ENCODE measurements at places on chromosomes 7 and 10.

DNA sequence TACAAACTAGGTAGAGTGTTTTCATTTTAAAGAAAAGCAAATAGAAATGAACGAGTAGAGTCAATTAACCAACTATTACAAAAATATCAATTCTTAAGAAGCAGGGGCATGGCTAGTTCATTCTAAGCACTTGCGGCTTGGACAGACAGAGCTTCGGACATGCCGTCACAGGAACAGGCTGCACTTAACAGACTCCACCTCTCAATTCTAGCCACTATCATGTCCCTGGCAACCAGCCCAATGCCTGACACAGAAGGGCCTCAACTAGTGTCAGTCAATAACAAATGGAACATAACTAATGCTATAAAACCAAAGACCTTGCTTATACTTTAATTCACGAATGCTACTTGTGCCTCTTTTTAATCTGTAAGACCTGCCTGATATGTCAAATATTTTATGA, 74.4 kb downstream of the TPK1 start:
- DNase-seq: no peak

GRCh38 chr7:158364451-158364850, 223.2 kb downstream of the PTPRN2 start:
- DNase-seq: no peak

- no peak for DNase-seq
Measured at GRCh38 chr7:89023877-89024276, 228.3 kb upstream of the TEX47 start.

DNA sequence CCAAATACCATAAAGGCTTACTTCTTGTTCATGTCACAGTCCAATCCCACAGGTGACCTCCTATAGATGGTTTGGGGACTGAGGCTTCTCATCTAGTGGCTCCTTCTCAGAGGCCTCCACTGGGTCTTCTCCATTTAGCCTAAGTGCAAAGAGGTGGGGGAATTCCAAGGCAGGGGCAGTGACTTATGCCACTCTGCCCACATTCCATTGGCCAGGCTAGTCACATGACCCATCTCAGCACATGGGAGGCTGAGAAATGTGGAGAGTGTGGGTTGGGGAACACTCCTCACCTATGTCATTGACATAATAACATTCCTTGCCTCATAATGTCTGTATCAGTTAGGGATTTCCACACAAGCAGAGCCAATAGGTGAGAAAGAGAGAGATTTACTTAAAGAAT, 104.3 kb upstream of the PLXNA4 start:
- DNase-seq: no peak

- no peak for DNase-seq
Measured at GRCh38 chr7:131629217-131629882, 72.9 kb upstream of the PODXL start.

DNA sequence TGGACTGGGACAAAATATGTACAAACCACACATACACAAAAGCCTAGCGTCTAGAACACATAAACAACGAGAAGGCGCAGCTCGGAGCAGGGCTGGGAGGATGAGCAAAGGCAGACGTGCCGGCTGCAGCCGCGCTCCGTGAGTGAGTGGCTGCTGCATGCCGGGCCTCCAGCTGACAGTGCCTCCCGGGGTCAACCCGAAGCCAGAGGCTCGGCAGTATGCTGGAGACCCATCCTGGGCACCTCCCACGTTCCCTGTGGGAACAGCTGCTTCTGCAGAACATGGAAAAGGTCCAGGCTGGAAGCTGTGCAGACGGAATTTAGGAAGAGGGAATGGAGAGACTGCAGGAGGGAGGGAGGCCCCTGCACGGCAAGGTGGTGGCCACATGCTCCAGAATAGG, 3.6 kb upstream of the GPR146 start:
- no peak for DNase-seq

DNA sequence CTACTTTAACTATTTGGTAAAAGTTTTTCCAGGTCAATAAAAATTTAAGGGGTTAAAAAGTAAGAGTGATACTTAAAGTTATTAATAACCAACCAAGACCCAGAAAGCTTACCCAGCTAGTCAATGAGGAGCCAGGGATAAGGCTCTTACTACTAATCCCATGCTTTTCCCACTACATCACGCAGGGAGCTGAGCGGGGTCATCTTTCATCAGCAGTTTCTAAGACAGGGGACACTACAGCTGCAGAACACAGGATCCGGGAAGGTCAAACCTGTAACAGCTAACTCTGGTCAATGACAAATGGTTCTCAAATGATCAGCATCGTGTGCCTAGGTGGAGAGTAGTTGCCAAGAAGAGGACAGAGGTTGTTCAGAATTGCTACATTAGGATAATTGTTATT, 65.1 kb downstream of the RSU1 start:
- DNase-seq: no peak

DNA sequence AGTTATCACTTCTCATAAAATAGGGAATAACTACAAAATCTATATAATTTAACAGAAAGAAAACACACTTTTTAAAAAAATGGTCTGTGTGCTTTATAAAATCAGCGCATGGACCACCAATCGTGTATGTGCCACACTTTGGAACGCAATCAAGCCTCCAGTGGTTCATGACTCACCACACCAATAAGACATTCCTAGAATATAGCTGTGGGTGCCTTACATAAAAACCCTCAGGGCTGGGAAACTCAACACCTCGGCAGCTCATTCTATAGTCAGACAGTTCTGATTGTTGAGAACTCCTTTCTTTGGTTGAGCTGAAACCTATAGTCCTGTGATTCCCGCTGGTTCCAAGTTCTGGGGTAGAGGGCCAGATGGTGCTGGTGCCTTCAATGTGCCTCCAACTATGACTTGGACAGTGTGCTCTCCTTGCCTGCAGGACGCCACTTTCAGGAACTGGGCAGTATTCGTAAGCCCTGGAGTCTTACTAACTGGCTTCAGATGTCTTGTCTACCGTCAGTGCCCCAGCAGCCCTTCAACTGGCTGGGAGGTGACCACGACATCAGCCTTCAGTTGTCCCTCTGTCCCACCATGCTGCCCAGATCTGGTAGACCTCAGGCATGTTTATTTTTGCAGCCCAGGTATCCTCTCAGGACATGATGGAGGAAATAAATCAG, 135.7 kb upstream of the GDF10 start:
- no peak for DNase-seq

GRCh38 chr10:64690194-64690593, 1169.0 kb downstream of the REEP3 start:
- DNase-seq: no peak

- no peak for DNase-seq
Measured at GRCh38 chr7:20238754-20239324, 21.7 kb upstream of the MACC1 start.

DNA sequence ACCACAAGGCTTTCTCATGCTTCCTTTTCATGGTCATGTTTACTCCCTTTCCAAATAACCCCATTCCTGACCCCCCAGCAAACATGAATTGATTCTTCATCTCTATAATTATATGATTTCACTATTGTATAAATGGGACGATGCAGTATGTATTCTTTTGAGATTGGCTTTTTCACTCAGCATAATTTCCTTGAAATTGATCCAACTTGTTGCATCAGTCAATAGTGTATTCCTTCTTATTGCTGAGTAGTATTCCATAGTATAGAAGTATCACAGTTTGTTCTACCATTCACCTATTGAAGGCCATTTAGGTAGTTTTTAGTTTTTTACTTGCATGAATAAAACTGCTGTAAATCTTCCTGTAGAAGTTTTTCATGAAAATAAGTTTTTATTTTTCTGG, 264.7 kb downstream of the BAMBI start:
- DNase-seq: no peak

- DNase-seq: no peak
Measured at GRCh38 chr10:119421891-119422681, 120.4 kb downstream of the RGS10 start.

DNA sequence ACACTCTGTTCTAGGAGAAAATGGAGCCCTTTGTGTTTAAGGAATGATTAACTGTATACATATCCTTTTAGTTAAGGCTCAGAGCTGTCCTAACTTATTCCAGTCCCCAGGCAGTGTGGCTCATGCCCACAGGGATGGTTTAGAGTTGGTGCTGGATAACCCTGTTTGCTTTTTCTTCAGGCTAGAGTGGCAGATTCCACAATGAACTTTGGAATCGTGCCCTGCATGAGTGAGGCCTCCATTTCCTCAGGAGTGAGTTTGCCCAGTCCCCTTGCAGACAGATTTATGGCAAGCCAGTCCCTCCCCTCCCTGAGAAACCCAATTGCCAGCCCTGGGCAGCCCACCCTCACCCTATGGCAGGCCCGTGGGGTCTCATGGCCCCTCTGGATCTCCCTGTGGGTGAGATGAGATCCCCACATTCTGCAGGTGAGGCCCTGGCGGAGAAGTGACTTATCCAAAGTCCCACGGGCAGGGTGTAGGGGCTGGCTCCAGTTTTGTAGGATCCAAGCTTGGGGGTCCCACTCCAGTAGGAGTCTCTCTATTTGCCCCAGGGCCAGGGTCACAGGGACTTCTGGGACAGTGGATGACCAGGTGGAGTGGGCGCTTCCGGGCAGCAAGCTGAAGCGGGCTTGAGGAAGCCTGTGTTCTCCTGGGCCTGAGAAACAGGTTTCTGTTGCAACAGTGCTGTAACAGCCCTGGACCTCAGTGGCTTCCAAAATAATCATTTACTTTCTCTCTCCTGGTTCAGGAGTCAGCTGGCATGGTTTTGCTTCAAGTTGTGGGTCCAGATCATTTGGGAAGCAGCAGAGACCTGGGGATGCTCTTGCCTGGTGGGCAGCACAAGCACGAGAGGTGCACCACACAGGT, 9.0 kb upstream of the COMTD1 start:
- DNase-seq: no peak

DNA sequence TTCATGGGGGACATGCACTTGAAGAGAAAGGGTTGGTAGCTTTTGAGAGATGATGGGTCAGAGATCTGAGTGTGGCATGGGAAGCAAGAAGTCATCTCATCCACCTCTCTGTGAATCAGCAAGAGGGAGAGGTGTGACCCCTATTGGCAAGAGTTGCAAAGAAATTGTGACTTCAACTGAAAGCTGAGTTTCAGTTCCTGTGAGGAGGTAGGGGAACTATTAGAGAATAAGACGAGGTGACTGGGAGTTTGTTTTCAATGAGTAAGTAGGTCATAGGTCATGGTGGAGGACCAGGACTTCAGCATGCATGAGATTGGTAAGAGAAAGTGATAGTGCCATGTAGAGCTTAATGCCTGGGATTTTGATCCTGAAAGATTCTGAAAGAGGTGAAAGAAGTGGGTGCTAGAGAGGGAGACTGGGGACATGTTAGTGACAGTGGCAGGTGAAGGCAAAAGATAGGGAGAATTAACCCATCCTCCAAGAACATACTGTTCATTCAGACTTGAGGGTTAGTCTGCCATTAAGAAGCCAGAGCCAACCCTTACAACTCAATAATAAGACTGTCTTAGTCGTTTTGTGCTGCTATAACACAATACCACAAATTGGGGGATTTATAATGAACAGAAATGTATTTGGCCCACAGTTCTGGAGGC, 75.5 kb upstream of the CAPZA2 start:
- no peak for DNase-seq

DNA sequence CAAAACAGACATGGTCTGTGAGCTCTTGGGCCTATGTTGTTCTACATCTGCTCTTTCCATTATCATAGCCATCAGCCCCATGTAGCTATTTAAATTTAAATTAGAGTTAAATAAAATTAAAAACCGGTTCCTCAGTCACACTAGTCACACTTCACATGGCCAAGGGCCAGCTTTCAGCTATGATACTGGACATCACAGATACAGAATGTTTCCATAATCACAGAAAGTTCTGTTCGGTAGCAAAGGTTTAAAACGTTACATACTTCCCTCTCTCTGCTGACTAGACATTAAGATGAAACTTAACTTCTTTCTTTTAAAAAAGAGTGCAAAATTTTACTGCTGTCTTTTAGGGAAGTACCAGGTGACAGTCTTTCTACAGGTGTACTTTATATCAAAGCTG, 43.0 kb downstream of the SRPK2 start:
- DNase-seq: no peak

DNA sequence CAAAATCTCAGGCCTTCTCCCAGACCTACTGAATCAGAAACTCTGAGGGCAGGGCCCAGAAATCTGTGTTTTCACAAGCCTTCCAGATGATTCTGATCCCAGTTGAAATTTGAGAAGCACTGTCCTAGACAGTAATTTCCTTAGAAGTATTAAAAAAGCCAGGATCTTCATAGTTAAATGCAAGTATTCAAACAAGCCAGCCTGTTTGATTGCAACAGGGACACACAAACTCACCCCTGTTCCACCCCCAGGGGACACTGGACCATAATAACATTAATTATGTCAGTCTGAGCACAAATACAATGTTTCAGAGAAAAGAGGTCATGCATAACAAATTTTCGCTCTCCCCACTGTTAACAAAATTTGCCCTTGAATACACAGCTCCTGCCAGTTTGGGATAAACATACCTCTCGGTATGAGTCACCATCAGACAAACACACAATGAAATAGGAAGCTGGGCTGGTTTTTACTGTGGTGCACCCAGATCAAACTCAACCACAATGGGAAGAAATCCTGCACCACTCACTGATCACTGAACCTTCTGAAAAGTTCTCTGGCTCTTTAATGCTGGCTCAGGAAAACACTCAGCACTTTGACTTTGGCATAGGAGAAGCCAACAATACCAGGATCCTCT, 34.3 kb downstream of the ABLIM1 start:
- DNase-seq: no peak

DNA sequence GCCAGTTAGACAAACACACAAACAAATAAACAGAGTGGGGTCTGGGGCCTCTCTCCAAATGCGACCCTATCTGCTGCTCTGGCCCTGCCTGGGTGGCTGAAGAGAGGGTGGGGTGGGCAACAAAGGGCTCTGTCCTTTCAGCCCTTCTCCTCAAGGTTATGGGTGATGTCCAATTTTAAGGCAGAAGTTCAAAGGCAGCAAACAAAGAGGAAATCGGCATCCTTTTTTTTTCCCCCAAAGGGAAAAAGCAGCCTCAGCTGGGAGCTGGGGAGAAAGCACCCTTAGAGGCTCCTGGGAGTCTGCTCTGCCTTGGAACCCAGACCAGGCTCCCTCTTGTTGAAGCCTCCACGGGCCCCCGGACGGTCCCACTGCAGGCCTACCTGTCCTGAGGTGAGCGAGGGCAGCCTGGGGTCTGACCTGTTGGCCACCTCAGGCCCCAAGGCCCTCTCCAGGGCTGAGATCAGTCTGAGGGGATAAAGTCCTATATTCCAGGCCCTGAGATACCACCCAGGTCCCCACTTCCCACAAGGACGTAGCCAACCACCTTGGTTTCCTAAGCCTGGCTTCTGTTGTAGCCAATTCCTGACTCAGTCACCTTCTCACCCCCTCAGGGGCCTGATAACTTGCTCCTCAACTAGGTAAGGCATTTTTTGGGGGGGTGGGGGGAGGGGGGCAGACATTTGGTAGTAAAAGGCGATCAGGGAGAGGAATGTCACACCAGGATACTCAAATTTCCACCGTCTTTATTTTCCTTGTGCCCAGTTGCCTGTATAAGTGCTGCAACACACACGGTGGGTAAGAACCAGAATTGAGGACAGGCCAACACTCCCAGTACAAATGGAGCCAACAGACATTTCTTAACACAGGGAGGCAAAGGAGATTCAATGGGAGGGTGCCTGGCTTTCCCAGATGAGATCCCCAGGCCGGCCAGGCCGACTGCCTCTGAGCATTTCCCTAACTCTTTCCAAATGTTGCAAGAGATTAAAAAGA, 4.3 kb downstream of the HOXA11 start:
- DNase-seq: no peak

GRCh38 chr10:129841590-129841989, 122.5 kb downstream of the EBF3 start:
- no peak for DNase-seq

GRCh38 chr10:117255835-117256460, 15.0 kb downstream of the SLC18A2 start:
- DNase-seq: no peak

All from stimulated activated CD4-positive, alpha-beta T cell treated with anti-CD3 and anti-CD28 coated beads, Interleukin-1b, Interleukin-23, amount 100 ng/mL, for 1 hour (primary cell).